8988T (cell line): ENCODE measurements at places on chromosomes 13 and 19.

GRCh38 chr13:94218951-94219350 lies 260.5 kb downstream of the DCT start:
- DNase-seq, result no peak

DNA sequence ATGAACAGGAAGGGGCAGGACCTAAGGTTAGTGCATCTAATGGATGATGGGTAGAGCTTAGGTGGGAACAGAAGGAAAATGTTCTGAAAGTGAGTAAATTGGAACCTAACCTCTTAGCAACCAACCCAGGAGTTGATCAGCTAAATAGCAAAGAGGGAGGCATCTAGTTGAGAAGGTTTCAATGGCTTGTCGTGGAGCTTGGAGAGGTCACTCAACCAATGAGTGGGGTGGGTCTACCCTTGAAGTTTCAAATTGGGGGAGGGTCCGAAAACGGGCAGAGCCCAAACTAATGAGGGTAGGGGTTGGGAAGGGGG lies 5.7 kb upstream of the SHKBP1 start:
- no peak for DNase-seq

DNA sequence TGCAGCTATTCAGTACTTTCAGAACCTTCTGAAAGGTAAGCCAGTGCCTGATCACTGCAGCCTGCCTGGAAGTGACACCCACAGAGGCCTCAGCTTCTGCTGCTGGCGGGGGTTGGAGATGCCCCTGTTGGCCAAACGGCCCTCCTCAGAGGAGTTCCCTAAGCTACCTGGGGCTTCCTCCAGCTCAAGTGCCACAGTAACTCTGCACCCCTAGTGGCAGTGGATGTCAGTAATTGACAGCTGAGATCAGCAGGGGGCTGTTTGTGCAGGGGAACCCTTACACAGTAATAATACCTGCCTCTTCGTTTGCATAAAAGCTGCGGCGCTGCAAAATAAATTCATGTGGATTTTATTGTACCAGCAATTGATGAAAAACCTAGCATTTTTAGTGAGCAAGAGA lies 28.9 kb downstream of the TDRD12 start:
- no peak for DNase-seq

- no peak for DNase-seq
Observed at GRCh38 chr13:50450279-50450678, 393.2 kb downstream of the DLEU7 start.

GRCh38 chr13:99626461-99627082 lies 125.3 kb downstream of the TM9SF2 start:
- DNase-seq, result no peak

DNA sequence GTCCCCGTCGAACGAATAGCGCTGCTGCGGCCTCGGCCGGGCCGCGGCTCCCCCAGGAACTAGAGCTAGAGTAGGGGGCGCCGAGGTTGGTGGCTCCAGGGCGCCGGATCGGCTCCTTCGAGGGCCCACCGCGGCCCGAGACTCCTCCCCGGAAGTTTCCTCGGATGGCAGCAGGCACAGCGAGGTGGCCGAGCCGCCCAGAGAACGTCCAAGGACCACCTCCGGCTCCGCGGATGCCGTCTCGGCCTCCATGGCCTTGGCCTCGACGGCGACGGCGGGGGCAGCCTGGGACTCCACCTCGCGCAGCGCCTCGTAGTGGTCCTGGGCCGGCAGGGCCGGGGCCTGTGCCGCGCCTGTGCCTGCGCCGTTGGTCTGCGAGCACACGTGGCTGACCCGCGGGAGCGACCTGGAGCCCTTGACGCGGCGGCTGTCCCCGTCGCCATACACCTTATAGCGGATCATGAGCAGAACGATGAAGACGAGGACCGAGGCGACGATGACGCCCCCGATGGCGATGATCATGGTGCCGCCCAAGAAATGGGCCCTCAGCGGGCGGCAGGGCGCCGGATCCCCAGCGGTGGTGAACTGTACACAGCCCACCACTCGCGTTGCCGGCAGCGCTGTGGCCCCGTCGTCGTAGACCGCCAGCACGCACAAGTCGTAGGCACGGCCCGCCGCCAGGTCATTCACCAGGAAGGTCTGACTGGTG lies 11.8 kb downstream of the IFNL1 start:
- no peak for DNase-seq

- no peak for DNase-seq
Observed at GRCh38 chr19:18613589-18614234, 1.0 kb downstream of the TMEM59L start.

- DNase-seq, result no peak
Observed at GRCh38 chr19:18541992-18542940, 1.1 kb downstream of the FKBP8 start.

GRCh38 chr19:1076046-1076386 lies 9.0 kb downstream of the ARHGAP45 start:
- no peak for DNase-seq

DNA sequence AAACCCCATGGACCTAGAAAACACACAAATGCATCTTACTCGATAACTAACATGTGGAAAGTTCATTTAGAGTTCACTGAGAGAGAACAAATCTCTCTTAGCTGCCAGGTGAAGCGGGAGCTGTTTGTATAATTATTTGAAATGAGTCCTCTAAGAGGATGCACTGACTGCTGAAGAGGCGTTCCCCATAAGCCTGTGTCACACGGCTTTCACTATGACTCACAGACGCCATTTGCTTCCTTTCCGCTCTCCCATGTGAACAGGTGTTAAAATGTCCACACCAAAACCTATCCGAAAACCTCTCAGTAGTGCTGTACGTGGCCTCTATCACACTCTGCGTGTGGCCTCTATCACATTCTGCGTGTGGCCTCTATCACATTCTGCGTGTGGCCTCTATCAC lies 101.8 kb downstream of the SOX1 start:
- no peak for DNase-seq

DNA sequence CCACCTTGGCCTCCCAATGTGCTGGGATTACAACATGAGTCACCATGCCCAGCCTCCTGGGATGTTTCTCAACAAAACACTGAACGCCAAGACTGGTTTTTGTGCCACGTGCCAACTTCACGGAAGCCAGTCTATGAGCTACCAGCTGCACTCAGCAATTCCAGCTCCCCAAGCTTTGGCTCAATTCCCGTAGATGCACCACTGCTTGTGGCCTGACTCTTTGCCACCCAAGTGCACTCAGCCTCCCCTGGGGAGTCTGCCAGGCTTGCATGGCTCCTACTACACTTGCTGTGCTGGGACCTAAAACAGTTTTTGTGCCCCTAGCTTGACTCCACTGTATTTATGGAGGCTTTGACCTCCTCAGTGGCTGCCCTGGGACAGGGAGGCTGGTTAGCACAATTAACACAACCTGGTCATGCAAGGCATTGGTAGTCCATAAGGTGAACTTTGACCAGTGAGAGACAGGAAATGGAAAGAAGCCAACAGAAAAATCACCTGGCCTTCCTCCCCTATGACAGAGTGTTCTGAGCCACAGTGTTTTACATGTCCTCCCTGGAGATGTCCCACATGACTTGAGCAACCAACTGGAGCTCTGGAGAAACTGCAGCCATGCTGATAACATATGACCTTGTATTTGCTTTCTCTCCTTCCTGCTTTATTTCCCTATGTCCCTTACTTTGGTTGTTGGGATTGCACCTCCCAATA lies 1173.1 kb downstream of the UQCRFS1 start:
- no peak for DNase-seq

DNA sequence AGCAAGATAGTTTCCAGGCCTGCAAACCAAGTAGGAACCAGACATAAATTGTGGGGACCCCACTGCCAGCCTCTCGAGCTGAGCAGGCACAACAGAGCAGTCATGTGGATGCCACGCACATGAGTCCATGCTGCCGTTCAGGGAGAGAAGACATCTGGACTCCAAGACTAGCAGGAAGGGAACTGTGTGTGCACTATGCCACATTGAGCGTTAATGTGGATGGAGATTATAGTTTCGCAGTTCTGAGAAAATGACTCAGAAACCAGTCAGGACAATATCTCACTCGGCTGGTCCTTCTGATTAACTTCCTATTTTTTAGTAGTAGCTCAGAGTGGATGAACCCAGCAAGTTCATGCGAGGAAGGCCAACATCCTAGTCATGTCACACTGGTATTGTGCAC lies 124.9 kb downstream of the CRYL1 start:
- no peak for DNase-seq

GRCh38 chr13:47853236-47853635 lies 147.8 kb downstream of the SUCLA2 start:
- DNase-seq, result no peak

- DNase-seq, result no peak
Observed at GRCh38 chr19:16084067-16084685, 7.9 kb downstream of the TPM4 start.

DNA sequence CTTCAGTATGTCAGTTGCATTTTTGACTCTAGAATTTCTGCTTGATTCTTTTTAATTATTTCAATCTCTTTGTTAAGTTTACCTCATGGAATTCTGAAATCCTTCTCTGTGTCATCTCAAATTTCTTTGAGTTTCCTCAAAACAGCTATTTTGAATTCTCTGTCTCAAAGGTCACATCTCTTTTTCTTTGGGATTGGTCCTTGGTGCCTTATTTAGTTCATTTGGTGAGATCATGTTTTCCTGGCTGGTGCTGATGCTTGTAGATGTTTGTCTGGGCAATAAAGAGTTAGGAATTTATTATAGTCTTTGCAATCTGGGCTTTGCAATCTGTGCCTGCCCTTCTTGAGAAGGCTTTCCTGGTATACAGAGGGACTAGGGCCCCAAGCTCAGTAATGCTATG lies 18.5 kb upstream of the KBTBD7 start:
- DNase-seq, result no peak

GRCh38 chr19:56139847-56140582 lies 1.1 kb upstream of the ZNF444 start:
- no peak for DNase-seq

GRCh38 chr19:51926784-51927741 lies at the start of gene ZNF613:
Gene ZNF613, plus strand, starts transcription at chr19:51927472. Its CDS starts 8,749 bp downstream, at chr19:51936221.
- peak; percentile 43 for DNase-seq

GRCh38 chr19:49200238-49200862 lies 42.8 kb downstream of the TRPM4 start:
- DNase-seq, result no peak

DNA sequence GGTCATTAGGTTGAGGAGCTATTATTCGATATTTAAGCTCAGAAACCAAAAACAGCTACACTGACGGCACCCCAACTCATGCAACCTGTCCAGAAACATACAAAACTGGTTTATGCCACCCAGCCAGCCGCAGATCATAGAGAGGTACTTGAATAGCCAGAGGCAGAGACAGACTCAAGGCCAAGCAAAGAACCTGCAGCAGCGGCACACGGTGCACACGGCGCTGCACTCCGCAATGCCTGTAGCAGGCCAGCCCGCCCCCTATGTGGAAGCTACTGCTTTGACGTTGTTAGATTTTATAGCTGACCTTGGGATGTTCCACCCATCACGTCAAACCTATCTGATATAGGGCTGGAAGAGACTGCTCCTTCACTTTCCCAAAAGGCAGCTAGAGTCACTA lies 11.9 kb upstream of the DHRS12 start:
- DNase-seq, result no peak

GRCh38 chr19:10226021-10226375 lies 5.1 kb downstream of the S1PR2 start:
- DNase-seq, result no peak

DNA sequence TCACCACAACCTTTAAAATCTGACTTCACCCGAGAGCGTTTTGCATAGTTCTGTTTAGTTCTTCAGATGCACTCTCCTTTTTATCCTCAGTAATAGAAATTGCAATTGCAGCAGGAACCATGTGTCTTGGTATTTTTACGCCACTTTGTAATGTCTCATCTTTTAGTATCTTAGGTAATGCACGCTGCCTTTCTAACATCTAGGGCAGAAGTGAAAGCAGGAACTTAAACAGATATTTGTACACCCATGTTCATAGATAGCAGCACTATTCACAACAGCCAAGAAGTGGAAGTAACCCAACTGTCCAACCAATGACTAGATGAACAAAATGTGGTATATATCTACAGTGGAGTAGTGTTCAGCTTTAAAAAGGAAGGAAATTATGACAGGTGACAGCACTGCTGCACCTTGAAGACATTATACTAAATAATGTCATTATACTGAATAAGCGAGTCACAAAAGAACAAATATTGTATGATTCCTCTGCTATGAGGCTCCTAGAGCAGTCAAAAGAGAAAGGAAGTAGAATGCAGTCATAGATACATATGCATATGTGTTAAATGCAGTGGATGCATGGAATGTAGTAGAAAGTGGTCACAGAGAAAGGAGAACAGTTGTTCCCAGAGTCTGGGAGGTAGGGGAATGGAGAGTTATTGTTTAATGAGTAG lies 105.9 kb upstream of the GJB6 start:
- DNase-seq, result no peak

GRCh38 chr19:17553256-17553655 lies 2.2 kb upstream of the COLGALT1 start:
- no peak for DNase-seq

DNA sequence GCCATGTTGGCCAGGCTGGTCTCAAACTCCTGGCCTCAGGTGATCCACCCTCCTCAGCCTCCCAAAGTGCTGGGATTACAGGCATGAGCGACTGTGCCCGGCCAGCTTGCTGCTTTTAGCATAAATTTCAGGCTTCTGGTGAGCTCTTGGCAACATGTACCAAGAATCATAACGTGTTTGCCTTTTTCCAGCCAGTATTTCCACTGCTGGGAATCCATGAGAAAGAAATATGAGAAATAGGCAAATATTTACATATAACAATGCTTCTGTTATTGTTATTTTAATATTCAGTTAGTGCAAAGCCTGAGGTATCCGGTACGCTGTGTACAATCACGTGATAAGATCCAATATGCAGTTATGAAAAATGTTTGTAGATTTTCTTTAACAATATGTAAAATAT lies 29.2 kb upstream of the CERS4 start:
- DNase-seq, result no peak

DNA sequence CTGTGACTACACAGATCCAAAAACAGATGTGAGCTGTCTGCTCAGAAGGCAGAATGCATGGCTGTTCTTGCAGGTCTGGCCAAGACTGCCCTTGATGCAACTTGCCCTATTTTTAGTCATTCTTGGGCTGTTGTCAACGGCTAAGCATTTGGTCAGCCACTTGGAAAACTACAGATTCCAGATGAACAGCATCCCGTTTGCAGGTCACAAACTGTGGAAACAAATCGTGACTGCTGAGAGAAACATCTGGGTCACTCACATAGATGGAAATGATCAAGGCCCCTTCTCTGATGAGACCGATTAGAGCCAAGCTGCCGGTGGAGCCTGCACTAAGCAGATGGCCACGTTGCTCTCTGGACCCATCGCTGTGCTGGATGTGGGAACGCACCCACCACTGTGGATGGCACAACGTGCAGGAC lies 15.4 kb upstream of the METTL21C start:
- no peak for DNase-seq
